ENCODE measurements at places on chromosomes 5 and 9. TPM values are rescaled to one million over a fixed set of nuclear protein-coding genes. Genes with fewer than 3 reads are reported as not detected.

- no peak overlapping the region for H3K4me3 ChIP-seq
- no peak overlapping the region for H3K27ac ChIP-seq
- H3K27me3 ChIP-seq, result no peaks in the 10 kb centered on the region
- no peaks in the 10 kb centered on the region for H3K36me3 ChIP-seq
- DNase-seq, result no peak
Observed at GRCh38 chr9:89667726-89668125, 62.9 kb downstream of the GADD45G start.

GRCh38 chr5:179292202-179292601 is 53.1 kb downstream of the ADAMTS2 start:
- H3K27me3 ChIP-seq, result no peaks in the 10 kb centered on the region
- peaks cover 24% of the 10 kb centered on the region for H3K4me1 ChIP-seq
- H3K27ac ChIP-seq, result no peak overlapping the region
- H3K4me3 ChIP-seq, result no peak overlapping the region

DNA sequence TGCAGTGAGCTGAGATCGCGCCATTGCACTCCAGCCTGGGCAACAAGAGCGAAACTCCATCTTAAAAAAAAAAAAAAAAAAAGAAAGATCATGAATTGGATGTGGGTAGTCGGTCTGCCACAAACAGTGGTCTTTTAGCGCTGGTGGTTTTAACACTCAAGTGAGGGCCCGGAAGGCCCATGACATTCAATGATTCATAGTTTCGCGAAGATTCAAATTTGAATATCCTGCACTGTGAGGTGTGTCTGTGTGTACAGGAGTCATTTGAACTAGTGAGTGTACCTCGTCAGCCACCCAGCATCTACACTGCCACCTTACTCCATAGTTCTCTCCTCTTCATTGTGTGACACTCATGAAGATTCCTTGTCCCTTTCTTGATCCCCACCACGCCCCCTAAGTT is 41.3 kb downstream of the CFAP77 start:
- H3K4me1 ChIP-seq, result no peaks in the 10 kb centered on the region
- H3K27ac ChIP-seq, result no peak overlapping the region
- peaks cover 40% of the 10 kb centered on the region for H3K27me3 ChIP-seq
- no peaks in the 10 kb centered on the region for H3K36me3 ChIP-seq
- no peak for DNase-seq
- no peak overlapping the region for H3K4me3 ChIP-seq

DNA sequence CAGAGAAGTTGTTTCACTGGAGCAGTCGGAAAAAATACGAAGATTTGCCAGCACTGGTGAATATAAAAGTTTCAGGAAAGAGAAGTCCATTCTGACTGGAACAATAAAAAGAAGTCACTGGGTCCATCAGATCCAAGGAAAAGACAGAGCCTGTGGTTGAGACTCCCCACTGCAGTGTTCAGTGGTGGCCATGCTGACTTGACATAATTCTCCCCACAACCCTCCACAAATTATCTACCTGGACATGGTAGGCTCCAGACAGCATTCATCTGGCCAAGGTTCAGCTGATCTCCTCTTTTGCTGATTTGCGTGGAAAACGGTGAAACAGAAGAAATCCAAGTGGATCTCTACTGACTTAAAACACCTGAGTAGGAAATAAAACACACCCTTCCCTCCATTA is 8.0 kb downstream of the THBS4 start:
- no peaks in the 10 kb centered on the region for H3K36me3 ChIP-seq
- peaks cover 4% of the 10 kb centered on the region for H3K27me3 ChIP-seq
- DNase-seq, result no peak
- no peak overlapping the region for H3K27ac ChIP-seq
- H3K4me3 ChIP-seq, result no peak overlapping the region

GRCh38 chr5:121628783-121629182 is 222.9 kb upstream of the FTMT start:
- H3K27ac ChIP-seq, result no peak overlapping the region
- H3K4me1 ChIP-seq, result no peaks in the 10 kb centered on the region
- no peak overlapping the region for H3K4me3 ChIP-seq

- no peaks in the 10 kb centered on the region for H3K27me3 ChIP-seq
- peaks cover 3% of the 10 kb centered on the region for H3K4me1 ChIP-seq
- H3K27ac ChIP-seq, result no peak overlapping the region
- H3K4me3 ChIP-seq, result no peak overlapping the region
- no peak for DNase-seq
- H3K36me3 ChIP-seq, result no peaks in the 10 kb centered on the region
Observed at GRCh38 chr5:162325143-162325727, 257.7 kb downstream of the GABRG2 start.

GRCh38 chr9:137152844-137153405 is 14.0 kb downstream of the GRIN1 start:
- H3K36me3 ChIP-seq, result no peaks in the 10 kb centered on the region
- no peak overlapping the region for H3K4me3 ChIP-seq
- peaks cover 9% of the 10 kb centered on the region for H3K4me1 ChIP-seq
- no peak for DNase-seq
- peaks cover 23% of the 10 kb centered on the region for H3K27me3 ChIP-seq
- H3K27ac ChIP-seq, result no peak overlapping the region

DNA sequence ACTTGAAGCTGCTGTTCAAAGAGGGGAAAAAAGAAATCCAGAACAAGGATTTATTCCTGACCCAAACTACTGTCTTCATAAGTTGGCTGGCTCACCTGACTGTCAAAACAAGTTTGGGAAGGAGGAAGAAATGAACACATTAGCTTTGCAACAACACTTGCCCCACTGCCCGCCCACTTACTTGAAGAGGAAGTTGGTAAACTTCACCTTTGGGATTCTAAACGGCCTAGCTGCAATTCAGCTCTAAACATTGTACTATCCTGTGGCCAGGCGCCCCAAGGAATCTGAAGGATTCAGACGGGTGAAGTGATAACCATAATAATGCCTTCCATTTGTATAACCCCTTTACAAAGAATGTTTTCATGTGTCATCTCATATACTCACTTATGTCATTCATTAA is 199.4 kb downstream of the ARRDC3 start:
- H3K27me3 ChIP-seq, result no peaks in the 10 kb centered on the region
- peak overlapping the region; percentile 40 for H3K27ac ChIP-seq
- no peak overlapping the region for H3K4me3 ChIP-seq
- H3K36me3 ChIP-seq, result no peaks in the 10 kb centered on the region

DNA sequence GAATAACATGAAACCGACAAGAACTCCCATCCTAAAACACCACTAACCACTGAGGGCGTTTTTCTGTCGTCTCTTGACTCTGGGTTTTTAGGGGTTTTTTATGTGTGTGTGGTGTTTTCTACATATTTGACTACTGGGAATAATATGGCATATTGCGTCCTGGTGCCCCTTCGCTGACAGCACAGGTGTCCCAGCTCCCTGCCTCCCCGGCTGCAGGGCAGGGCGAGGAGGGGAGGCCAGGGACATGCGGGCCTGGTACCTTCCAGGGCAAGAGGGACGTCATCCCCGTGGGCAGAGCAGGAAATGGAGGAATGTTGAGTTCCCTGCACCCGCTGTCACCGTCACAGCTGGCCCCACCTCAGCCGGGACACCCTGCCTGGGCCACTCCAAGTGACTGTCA is 34.8 kb downstream of the VAV2 start:
- no peaks in the 10 kb centered on the region for H3K36me3 ChIP-seq
- no peak for DNase-seq
- H3K27me3 ChIP-seq, result no peaks in the 10 kb centered on the region
- H3K4me3 ChIP-seq, result no peak overlapping the region
- H3K4me1 ChIP-seq, result peaks cover 61% of the 10 kb centered on the region
- H3K27ac ChIP-seq, result no peak overlapping the region

- H3K4me1 ChIP-seq, result no peaks in the 10 kb centered on the region
- H3K27me3 ChIP-seq, result no peaks in the 10 kb centered on the region
- DNase-seq, result no peak
- no peak overlapping the region for H3K4me3 ChIP-seq
- H3K27ac ChIP-seq, result no peak overlapping the region
- H3K36me3 ChIP-seq, result no peaks in the 10 kb centered on the region
Observed at GRCh38 chr5:115661101-115661500, 35.3 kb upstream of the TMED7 start.

DNA sequence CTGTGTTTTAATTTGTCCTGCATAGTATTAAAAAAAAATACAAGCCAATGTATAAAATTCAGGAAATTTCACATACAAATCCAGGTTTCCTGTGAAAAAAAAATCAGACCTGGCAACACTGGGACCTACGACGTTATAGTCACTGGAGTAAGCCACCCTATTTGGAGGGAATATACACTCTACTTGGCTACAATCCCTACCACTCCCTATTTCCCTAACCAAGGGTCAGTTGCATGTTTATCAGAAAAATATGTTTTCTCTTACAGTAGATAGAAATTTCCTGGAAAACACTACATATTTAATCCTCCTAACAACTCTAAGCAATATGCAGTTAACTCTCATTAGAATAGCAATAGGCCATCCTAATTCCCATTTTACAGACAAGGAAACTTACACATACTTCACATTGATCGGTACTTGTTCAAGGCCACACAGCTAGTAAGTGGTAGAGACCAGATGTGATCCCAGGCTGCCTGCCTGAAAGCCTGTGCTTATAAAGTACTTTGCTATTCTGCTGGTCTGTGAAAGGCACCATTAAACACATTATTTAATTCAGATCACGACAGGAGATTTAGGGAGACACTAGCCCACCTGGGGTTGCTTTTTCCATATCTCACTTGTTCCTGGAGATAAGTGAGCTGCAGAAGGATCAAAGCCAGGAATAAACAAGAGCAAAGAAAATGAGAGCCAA is 70.8 kb downstream of the MFAP3 start:
- H3K4me1 ChIP-seq, result no peaks in the 10 kb centered on the region
- no peak overlapping the region for H3K27ac ChIP-seq
- H3K27me3 ChIP-seq, result no peaks in the 10 kb centered on the region
- no peaks in the 10 kb centered on the region for H3K36me3 ChIP-seq

DNA sequence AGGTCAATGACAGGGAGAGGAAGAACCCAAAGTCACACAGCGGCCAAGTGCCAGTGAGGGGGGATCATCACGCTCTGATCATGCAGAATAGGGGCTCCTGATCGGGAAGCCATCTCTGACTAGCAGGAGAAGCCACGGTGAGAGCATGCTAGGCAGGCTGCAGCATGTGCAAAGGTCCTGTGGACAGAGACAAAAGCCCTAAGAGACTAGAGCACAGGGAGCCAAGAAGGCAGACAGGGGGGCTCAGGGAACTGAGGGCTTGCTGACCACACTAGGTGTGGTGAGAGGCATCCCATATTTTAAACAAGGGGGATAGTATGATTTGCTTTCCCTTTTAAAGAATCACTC is 195.1 kb downstream of the CDK5RAP2 start:
- H3K4me1 ChIP-seq, result peaks cover 7% of the 10 kb centered on the region
- no peaks in the 10 kb centered on the region for H3K27me3 ChIP-seq
- H3K27ac ChIP-seq, result no peak overlapping the region
- H3K36me3 ChIP-seq, result peaks cover 23% of the 10 kb centered on the region
- no peak overlapping the region for H3K4me3 ChIP-seq

- H3K36me3 ChIP-seq, result no peaks in the 10 kb centered on the region
- H3K27me3 ChIP-seq, result no peaks in the 10 kb centered on the region
- no peak overlapping the region for H3K4me3 ChIP-seq
- H3K4me1 ChIP-seq, result no peaks in the 10 kb centered on the region
Observed at GRCh38 chr5:58066076-58066475, 393.8 kb downstream of the PLK2 start.

GRCh38 chr5:41747708-41748107 is 122.5 kb downstream of the OXCT1 start:
- no peaks in the 10 kb centered on the region for H3K27me3 ChIP-seq
- H3K36me3 ChIP-seq, result peaks cover 6% of the 10 kb centered on the region
- H3K4me1 ChIP-seq, result peaks cover 8% of the 10 kb centered on the region
- no peak for DNase-seq

GRCh38 chr9:35731415-35732184 is 395 bp downstream of the TLN1 start:
- DNase-seq, result no peak
- H3K4me3 ChIP-seq, result peak overlapping the region; percentile 96

DNA sequence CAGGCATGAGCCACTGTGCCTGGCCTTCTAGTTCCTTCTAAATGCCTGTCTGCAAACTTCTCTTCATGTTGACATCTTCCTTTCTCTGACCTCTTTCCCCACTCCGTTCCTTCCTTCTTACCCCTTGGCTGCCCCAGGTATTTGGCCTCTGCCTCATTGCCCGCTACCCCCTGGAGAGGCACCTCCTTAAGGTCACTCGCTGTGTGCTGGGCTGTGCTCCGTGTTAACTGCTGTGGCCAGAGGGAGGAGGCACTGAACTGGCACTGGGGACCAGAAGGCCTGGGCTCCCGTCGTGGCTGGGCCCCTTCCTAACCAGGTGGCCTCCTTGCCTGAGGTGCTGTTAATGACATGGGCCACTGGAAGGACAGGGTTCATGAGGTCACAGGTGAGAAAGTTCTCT is 39.4 kb downstream of the LAMC3 start:
- peaks cover 6% of the 10 kb centered on the region for H3K4me1 ChIP-seq
- no peak overlapping the region for H3K27ac ChIP-seq
- H3K27me3 ChIP-seq, result no peaks in the 10 kb centered on the region
- H3K36me3 ChIP-seq, result no peaks in the 10 kb centered on the region
- no peak for DNase-seq
- H3K4me3 ChIP-seq, result no peak overlapping the region

- no peaks in the 10 kb centered on the region for H3K27me3 ChIP-seq
- H3K4me3 ChIP-seq, result no peak overlapping the region
- peak overlapping the region; percentile 49 for H3K27ac ChIP-seq
- no peak for DNase-seq
- H3K36me3 ChIP-seq, result peaks cover 9% of the 10 kb centered on the region
- peaks cover 23% of the 10 kb centered on the region for H3K4me1 ChIP-seq
Observed at GRCh38 chr9:76101491-76101890, 211.0 kb downstream of the PCSK5 start.

- H3K4me3 ChIP-seq, result no peak overlapping the region
- DNase-seq, result no peak
Observed at GRCh38 chr9:91426123-91426745, 2.6 kb upstream of the NFIL3 start.

DNA sequence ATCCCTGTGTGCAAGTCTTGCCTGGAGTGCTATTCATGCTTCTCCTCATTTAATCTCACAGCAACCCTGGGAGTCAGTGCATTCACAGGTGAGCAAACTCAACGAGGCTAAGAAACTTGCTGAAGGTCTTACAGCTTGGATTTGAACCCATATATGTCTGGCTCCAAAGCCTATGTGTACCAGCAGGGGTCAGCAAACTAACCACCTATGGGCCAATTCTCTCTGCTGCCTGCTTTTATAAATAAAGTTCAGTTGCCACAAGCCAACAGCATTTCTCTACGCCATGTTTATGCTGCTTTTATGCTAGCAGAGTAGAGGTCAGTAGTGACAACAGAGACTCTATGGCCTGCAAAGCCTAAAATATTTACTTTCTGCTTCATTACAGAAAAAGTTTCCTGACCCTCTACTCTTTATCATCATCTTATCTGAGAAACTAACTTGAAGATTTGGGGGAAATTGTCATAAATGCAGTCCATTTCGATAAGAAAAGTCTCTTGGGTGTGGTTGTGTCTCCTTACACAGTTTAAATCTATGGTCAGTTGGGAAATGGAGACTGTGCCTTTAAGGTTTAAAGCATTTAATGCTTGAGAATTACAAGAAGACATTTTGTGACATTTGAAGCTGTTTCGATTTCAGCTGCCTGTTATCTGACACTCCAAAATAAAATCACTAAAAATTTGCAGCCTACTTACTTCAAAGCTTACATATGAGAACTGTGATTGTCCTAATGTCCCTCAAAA is 137.7 kb downstream of the PRELID2 start:
- H3K27me3 ChIP-seq, result no peaks in the 10 kb centered on the region
- H3K27ac ChIP-seq, result no peak overlapping the region
- DNase-seq, result no peak
- H3K36me3 ChIP-seq, result no peaks in the 10 kb centered on the region
- no peaks in the 10 kb centered on the region for H3K4me1 ChIP-seq

The CKMT2 gene
- total RNA-seq, result 8.6 TPM

The KIF4B gene
- under 0.01 TPM for total RNA-seq

The CORO2A gene
- 1.5 TPM for total RNA-seq

The LHX6 gene
- total RNA-seq, result 16.8 TPM

The CDH9 gene
- total RNA-seq, result not detected

The PDE6A gene
- not detected for total RNA-seq

The FOXD4L4 gene
- total RNA-seq, result not detected

All from esophagus muscularis mucosa (tissue), 4 donors.